AG08396 (cell line): ENCODE measurements at places on chromosomes 2 and 18.
A peak's percentile ranks its signal among the peaks of the same experiment; 100 is the strongest.

GRCh38 chr18:74342416-74343043 lies 26.9 kb downstream of the C18orf63 start:
- peak; percentile 12 for DNase-seq

GRCh38 chr2:9326975-9327374 lies 96.4 kb downstream of the ITGB1BP1 start:
- DNase-seq = peak; percentile 28

GRCh38 chr2:201984800-201985525 lies 48.7 kb upstream of the FZD7 start:
- no peak for DNase-seq

DNA sequence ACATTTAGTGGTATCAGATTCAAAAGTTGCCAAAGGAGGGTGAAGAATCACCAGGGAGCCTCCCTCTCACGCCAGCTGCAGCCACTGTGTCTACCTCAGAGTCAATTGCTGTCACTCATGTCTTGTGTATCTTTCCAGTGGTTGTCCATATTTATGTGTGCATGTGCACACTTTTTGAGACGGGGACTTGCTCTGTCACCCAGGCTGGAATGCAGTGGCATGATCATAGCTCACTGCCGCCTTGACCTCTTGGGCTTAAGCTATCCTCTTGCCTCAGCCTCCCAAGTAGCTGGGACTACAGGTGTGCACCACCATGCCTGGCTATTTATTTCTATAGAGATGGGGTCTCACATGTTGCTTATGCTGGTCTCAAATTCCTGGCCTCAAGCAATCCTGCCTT lies 4.0 kb downstream of the MOCOS start:
- no peak for DNase-seq

DNA sequence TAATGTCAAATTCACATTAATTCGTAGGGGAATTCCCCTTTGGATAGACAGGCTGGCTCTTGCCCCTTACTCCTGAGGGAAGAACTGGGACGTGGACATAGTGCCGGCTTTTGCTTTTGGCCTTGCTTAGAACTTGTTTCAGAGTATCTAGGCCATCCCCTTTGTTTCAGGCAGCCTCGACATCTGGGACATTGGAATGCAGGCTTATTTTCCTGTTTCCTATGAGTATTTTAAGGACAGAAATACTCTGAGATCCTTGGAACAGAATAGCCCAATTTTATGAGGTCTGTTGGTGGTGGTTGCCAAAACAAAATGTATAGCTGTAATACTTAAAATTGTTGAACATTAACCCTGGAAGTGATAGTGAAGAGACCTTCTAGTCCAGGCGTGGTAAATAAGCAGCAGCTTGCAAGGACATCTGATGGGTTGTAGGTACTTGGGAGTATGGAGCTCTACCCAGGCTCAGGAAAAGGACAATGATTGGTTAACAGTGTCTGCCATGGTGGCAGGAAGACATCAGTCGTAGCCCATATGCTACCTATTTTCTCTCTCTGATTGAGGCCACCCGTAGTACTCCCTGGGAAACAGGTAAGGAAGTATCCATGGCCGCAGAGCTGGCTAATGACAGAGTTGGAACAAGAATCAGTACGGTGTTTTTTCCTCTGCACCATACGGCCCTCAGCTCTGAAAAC lies 112.4 kb downstream of the CDK15 start:
- no peak for DNase-seq
